Esophagus squamous epithelium (tissue), 5 donors: ENCODE measurements at places on chromosomes 11 and 22. TPM values are rescaled to one million over a fixed set of nuclear protein-coding genes. Genes with fewer than 3 reads are reported as not detected.
A peak's percentile ranks its signal among the peaks of the same experiment; 100 is the strongest.

GRCh38 chr22:23783265-23784150 lies 3.3 kb upstream of the SMARCB1 start:
- H3K27ac ChIP-seq: no peak overlapping the region
- no peak overlapping the region for H3K4me3 ChIP-seq
- peaks cover 27% of the 10 kb centered on the region for H3K4me1 ChIP-seq
- no peaks in the 10 kb centered on the region for H3K36me3 ChIP-seq
- no peak for DNase-seq
- H3K27me3 ChIP-seq: no peaks in the 10 kb centered on the region

GRCh38 chr11:45264839-45265515 lies 21.2 kb downstream of the SYT13 start:
- H3K4me3 ChIP-seq: no peak overlapping the region
- DNase-seq: no peak
- H3K27me3 ChIP-seq: no peaks in the 10 kb centered on the region
- H3K4me1 ChIP-seq: peaks cover 7% of the 10 kb centered on the region

DNA sequence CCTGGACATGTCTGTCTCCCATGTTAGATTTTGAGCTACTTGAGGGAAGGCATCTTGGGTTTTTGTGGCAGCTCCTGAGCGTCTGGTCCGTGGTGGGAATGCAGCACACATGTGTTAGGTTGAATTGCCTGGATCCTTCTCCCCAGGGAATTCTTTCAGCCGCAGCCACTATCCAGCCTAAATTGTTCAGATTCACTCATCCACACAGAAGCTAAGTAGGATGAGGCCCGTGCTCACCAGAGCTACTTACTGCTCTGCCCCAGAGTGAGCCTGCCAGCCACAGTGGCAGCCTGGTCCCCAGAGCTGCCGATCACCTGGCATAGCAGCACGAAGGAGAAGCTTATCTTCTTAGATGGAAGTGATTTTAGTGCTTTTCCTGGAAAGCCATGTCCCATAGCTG lies 34.4 kb upstream of the SORL1-AS1 start:
- DNase-seq: no peak
- peaks cover 12% of the 10 kb centered on the region for H3K4me1 ChIP-seq
- no peaks in the 10 kb centered on the region for H3K36me3 ChIP-seq
- peak overlapping the region; percentile 49 for H3K27ac ChIP-seq

- DNase-seq: no peak
- H3K4me3 ChIP-seq: peak overlapping the region; percentile 60
- H3K27me3 ChIP-seq: no peaks in the 10 kb centered on the region
- peaks cover 43% of the 10 kb centered on the region for H3K4me1 ChIP-seq
- peaks cover 11% of the 10 kb centered on the region for H3K36me3 ChIP-seq
Measured at GRCh38 chr11:72039031-72039855, 40.5 kb downstream of the IL18BP start.

The RASL10A gene
- total RNA-seq: 0.75 TPM

GRCh38 chr11:81253244-81253643 lies 1480.4 kb downstream of the FAM181B start:
- DNase-seq: no peak
- no peaks in the 10 kb centered on the region for H3K4me1 ChIP-seq
- H3K27me3 ChIP-seq: no peaks in the 10 kb centered on the region
- no peak overlapping the region for H3K4me3 ChIP-seq
- no peaks in the 10 kb centered on the region for H3K36me3 ChIP-seq
